ENCODE measurements at places on chromosomes 4 and X. TPM values are rescaled to one million over a fixed set of nuclear protein-coding genes. Genes with fewer than 3 reads are reported as not detected.

The FAAH2 gene
- 0.13 TPM for total RNA-seq

The FGFR3 gene
- 1.9 TPM for total RNA-seq

The SMR3B gene
- not detected for total RNA-seq

The LRPAP1 gene
- 128 TPM for total RNA-seq

The NCAPG gene
- total RNA-seq = 22.1 TPM

The MAGEB1 gene
- total RNA-seq = not detected

The ATP2B3 gene
- 0.10 TPM for total RNA-seq

The LRP2BP gene
- 0.14 TPM for total RNA-seq

The IL2 gene
- total RNA-seq = not detected
